ENCODE measurements at places on chromosomes 6 and 20. TPM values are rescaled to one million over a fixed set of nuclear protein-coding genes. Genes with fewer than 3 reads are reported as not detected.

OPRL1 gene
- 0.41 TPM for total RNA-seq

GATA5 gene
- total RNA-seq = not detected

DEFB125 gene
- not detected for total RNA-seq

FOXQ1 gene
- not detected for total RNA-seq

RAET1E gene
- 1.3 TPM for total RNA-seq

FAM83C gene
- not detected for total RNA-seq

SIRPA gene
- total RNA-seq = 6.8 TPM

SPATS1 gene
- not detected for total RNA-seq

TPMT gene
- total RNA-seq = 6.4 TPM

TBX18 gene
- 11.8 TPM for total RNA-seq

RSPH4A gene
- total RNA-seq = 0.40 TPM

PSMB1 gene
- 382 TPM for total RNA-seq

TFAP2B gene
- total RNA-seq = 8.9 TPM

EDN1 gene
- 0.38 TPM for total RNA-seq

SALL4 gene
- total RNA-seq = 1.8 TPM

All from A375 (cell line).